ENCODE measurements at places on chromosomes 16 and 17.
A peak's percentile ranks its signal among the peaks of the same experiment; 100 is the strongest.

DNA sequence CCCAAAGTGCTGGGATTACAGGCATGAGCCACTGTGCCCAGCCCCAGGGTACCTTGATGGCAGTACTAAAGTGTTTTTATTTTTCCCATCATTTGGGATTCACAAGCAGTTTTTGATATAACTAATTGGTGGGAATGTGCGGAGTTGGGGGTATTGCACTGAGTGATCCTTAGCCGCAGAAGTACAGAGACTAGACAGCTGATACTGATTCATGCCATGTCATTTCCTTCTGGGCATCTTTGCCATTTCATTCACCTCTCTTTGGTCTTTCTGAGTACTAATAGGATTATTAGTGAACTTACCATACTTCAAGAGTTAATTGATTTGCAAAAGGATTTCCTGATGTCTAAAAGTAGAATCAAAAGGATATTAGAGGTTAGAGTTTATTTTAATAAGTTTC is 9.7 kb downstream of the NMT1 start:
- no peak for DNase-seq

- no peak for DNase-seq
These were observed 206.1 kb downstream of the HAPSTR1 start for GRCh38 chr16:9297437-9298113.

GRCh38 chr17:80270836-80271235 is 10.2 kb downstream of the RNF213 start:
- DNase-seq = peak; percentile 68

DNA sequence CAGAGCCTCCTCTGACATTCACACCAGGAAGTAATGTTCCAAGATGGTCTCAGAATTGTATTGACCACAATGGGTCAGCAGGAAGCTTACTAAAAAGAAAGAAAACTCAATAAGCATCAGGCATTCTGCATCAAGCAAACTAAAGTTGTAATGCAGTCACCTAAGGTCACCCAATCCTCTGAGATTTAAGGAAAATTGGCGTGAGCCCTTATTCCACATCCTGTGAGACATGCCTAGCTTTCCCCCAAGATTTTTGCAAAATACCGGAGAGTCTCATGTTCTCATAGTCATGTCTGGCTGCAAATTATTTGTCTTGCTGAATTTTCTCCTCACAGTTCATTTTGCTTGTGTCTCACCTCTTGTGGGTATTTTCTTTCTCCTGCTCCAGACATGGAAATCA is 417.1 kb upstream of the SOX9 start:
- DNase-seq = no peak

- DNase-seq = no peak
These were observed 48.2 kb downstream of the RAP1GAP2 start for GRCh38 chr17:2844416-2844815.

DNA sequence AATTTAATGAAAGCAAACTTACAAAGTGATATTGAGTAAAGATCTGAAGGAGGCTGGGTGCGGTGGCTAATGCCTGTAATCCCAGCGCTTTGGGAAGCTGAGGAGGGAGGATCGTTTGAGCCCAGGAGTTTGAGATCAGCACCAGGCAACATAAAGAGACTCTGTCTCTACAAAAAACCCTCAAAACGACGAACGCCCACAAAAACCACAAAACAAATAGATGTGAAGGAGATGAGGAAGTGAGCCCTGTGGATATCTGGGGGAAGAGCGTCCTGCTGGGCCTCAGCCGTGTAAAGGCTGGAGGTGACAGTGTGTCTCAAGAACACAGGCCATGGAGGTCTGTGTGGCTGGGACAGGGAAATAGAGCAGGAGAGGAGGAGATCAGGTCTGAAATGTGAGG is 68.8 kb downstream of the ITFG1 start:
- DNase-seq = no peak

- DNase-seq = no peak
These were observed 11.1 kb upstream of the CHMP6 start for GRCh38 chr17:80980397-80981061.

GRCh38 chr17:55330344-55330933 is 65.7 kb downstream of the HLF start:
- DNase-seq = no peak

- DNase-seq = peak; percentile 74
These were observed 498 bp downstream of the LRRC37B start for GRCh38 chr17:32007463-32008298.

DNA sequence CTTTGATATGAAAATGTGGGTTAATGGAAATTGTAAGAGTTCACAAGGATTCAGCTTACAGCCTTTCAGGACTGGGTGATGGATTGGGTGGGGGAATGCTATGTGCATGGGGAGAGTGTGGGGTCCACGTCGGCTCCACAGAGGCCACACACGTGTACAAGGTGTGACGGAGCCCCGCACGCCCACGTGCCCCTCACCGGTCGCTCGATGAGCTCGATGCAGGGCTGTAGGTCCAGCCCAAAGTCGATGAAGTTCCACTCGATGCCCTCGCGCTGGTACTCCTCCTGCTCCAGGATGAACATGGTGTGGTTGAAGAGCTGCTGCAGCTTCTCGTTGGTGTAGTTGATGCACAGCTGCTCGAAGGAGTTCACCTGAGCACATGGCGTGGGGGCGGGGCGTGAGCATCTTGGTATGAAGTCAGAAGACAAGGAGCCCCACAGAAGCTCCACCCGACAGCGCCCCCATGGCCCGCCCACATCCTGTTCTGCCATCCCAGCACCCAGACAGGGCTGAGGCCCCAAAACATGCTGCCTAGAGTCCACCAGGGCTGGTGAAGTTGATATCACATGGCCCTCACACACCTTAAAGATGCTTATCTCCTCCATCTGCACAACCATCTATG is 99.1 kb downstream of the MYH11 start:
- DNase-seq = no peak

DNA sequence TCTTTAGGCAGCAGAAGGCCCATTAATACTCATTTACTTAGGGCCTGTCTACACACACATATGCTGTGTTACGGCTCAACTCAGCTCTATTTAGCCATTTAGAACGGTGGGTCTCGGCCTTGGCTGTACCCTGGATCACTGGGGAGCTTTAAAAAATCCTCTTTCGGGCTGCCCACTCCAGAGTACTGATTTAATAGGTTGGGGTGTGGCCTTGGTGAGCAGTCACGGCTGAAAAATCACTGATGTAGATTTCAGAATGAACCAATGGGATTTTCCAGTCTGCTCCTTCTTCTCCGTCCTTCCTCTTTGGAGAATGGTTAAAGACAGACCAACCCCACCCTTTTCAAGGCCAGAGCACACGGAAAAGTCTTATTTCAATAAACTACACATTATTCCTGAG is 223.5 kb downstream of the CCDC182 start:
- no peak for DNase-seq

- DNase-seq = no peak
These were observed 1044.6 kb downstream of the CDH11 start for GRCh38 chr16:64077242-64077641.

GRCh38 chr17:80274871-80275449 is 14.3 kb downstream of the RNF213 start:
- DNase-seq = no peak

- no peak for DNase-seq
These were observed 44.9 kb downstream of the MBTD1 start for GRCh38 chr17:51214920-51215319.

GRCh38 chr17:79075446-79075750 is 774 bp downstream of the ENGASE start:
- peak; percentile 59 for DNase-seq

DNA sequence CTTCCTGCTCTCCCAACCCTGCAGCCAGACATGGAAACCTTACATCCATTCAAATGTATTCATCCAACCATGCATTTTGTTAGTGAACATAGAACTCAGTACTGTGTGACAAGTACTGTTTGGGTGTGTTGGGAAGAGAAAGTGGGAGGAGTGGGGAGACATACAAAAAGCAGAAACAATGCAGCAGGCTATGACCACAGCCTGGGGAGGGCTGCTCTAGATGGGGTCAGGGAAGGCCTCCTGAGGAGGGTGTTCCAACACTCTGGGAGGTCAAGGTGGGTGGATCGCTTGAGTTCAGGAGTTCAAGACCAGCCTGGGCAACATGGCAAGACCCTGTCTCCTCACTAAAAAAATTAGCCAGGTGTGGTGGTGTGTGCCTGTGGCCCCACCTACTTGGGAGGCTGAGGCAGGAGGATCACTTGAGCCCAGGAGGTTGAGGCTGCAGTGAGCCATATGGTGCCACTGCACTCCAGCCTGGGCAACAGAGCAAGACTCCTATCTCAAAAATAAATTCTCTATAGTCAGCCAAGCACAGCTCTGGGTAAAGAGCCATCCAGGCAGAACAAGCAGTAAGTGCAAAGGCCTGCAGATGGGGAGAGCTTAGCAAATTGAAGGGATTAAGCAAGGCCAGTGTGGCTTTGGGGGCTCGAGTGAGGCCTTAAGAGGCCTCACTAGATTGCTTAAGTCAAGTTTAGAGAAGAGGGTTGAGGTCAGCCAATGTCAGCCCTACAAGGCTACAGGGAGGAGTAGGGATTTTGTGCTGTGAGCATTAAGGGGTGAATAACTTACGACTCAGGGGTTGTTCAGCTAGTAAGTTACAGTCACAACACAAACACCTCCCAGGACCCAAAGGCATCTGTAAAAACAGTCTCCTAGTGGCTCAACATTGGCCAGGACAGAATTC is 5.5 kb downstream of the SLC13A2 start:
- DNase-seq = no peak

- DNase-seq = no peak
These were observed 238.3 kb upstream of the SDK2 start for GRCh38 chr17:73882590-73882989.

DNA sequence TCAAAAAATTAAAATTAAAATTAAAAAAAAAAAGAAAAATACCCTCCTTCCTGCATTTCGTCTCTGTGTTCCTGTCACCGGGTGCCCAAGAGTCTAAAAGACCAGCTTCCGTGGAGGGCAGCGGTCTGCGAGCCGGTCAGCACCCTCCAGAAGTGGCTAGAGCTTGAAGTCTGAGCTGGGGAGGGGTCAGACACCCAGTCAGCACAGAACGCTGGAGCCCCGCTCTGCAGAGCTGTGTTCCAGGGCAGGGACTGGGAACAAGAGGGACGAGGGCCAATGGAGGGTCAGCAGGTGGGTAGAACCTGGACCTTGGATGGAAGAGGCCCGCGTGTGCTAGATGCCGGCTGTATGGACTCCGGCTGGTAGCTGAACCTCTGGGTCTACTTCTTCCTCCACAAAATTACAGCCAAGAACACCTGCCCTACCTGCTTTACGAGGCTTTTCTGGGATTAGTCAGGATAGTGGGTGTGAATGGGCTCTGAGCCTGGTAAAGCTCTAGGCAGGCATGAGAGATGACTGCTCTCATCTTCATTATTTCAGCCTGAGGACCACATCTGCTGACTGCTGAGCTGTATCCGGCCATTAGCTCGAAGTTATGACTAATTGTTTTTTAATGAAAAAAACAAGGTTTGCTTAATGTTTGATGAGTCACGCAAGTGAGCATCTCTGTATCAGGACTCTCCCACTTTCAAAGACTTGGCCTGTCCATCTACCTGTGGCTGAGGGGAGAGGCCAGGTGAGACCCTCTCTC is 5.9 kb downstream of the TRPV1 start:
- DNase-seq = no peak

DNA sequence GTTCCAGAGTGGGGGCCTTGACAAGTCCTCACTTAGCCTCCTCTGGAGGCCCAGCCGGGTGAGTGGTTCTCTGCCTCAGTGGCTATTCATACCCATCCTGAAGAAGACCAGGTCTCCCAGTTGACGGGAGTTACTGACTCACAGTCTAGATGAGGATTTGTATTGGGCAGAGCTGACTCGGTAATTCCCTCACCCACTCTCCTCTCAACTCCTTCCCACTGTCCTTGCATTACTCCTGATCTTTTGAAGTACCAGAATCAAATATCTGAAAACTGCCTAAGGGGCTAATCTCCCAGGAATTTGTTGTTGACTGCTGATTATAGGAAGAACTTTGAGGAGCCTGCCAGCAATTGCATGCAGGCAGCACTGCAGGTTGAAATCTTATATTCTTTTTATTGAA is 14.2 kb downstream of the SAP30BP start:
- DNase-seq = no peak

GRCh38 chr17:49880291-49881053 is 32.6 kb upstream of the TAC4 start:
- DNase-seq = peak; percentile 84

DNA sequence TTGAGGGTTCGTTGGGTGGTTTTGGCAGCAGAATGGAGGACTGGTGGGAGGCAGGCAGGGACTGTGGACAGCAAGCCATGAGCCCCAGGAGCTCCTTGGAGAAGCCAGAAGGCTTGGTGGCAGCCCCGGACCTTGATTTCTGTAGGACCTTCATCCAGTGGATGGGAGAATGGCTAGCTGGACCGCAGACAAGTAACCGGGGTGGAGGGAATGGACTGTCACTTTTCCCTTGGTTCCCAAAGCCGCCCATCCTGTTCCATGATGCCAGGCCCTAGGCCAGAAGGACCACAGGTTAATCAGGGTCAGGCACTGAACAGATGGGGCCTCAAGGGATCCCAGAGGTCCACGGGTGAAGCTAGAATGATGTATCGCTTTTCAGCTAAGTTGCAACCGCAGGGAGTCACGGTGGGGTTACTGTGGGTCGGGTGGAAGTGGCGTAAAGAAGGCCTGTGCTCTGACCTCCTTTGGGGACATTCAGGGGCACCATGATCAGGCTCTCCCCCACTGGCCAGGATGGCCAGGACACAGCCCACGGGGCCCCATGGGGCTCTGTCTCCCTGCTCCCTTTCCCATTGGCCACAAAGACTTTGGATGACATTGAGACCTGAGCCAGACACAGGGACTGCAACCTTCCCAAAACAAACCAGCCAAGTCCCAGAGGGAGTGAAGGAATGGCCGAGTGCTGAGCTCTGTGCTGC is 66.9 kb upstream of the MRTFB start:
- DNase-seq = no peak

DNA sequence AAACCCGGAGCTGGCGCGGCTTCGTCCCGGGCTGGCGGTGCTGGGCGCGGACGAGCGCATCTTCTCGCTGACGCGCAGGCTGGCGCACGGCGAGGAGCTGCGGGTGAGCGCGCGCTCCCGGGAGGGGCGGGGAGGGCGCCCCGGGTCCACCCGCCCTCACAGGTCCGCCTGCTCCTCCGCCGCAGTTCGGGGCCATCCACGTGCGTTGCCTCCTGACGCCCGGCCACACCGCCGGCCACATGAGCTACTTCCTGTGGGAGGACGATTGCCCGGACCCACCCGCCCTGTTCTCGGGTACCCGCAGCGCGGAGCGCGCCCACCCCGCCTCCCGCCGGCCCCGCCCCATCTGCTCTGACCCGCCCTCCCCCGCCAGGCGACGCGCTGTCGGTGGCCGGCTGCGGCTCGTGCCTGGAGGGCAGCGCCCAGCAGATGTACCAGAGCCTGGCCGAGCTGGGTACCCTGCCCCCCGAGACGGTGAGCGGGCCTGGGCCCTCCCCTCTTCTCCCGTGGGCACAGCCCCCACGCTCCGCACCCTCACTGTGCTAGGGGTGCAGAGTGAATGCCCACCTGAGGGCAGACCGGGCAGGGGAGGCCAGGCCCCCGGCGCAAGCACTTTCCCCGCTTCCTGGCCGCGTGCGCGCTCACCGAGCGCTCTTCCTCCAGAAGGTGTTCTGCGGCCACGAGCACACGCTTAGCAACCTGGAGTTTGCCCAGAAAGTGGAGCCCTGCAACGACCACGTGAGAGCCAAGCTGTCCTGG is 1.4 kb downstream of the HAGHL start:
- peak; percentile 79 for DNase-seq

Measured in activated T-cell treated with anti-CD3 and anti-CD28 coated beads, Interleukin-2, amount 50 U/mL, for 24 hours (primary cell).